ENCODE measurements at places on chromosomes 3 and 15.

- peak; percentile 94 for DNase-seq
Measured at GRCh38 chr3:15098503-15099363, at the start of gene RBSN. Gene RBSN (minus strand): TSS chr3:15099148. CDS start chr3:15096120, 3,028 bp downstream.

- DNase-seq: no peak
Measured at GRCh38 chr15:89910891-89911626, 1.7 kb downstream of the ARPIN start.

- DNase-seq: no peak
Measured at GRCh38 chr3:43198791-43199644, 87.3 kb upstream of the SNRK start.

DNA sequence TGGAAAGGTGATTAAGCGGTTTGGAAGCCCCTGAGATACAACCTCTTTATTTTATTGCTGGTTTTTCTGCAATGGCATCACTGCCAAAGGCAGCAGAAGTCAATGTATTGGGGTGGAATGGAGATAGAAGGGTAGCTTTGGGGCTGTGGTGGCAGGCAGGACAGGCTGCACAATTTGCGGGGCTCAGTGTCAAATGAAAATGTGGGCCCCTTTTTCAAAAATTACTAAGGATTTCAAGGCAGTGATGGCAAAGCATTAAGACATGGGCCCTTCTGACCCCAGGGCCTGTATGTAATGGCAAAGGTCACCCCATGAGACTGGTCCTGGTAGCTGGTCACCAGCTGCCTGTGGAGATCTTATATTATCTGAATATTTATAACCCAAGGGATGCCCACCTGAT, 29.3 kb upstream of the GALNT15 start:
- no peak for DNase-seq

- DNase-seq: peak; percentile 93
Measured at GRCh38 chr15:83287541-83288027, 3.1 kb upstream of the BNC1 start.

GRCh38 chr3:177626045-177626444, 428.8 kb upstream of the TBL1XR1 start:
- DNase-seq: no peak

DNA sequence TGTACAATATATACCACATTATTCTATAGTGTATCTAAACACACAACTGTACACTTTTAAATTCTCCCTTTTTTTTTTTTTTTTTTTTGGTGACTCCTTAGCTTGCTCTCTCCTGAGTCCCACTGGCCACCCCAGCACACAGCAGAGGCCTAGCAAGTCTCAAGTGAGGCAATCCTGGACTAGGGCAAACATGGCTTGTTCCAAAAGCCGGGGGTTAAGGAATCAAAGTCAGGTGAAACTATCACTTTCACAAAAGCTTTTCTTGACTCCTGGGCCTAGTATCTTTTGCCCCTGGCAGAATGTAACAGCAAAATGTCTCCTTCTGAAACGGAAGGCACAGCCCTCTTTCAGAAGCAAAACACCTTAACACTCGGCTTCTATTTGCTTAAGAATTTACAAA, 5.8 kb downstream of the EOMES start:
- no peak for DNase-seq

- no peak for DNase-seq
Measured at GRCh38 chr3:155978324-155978723, 107.9 kb downstream of the GMPS start.

GRCh38 chr3:55458181-55458790, 28.8 kb downstream of the WNT5A start:
- DNase-seq: no peak

DNA sequence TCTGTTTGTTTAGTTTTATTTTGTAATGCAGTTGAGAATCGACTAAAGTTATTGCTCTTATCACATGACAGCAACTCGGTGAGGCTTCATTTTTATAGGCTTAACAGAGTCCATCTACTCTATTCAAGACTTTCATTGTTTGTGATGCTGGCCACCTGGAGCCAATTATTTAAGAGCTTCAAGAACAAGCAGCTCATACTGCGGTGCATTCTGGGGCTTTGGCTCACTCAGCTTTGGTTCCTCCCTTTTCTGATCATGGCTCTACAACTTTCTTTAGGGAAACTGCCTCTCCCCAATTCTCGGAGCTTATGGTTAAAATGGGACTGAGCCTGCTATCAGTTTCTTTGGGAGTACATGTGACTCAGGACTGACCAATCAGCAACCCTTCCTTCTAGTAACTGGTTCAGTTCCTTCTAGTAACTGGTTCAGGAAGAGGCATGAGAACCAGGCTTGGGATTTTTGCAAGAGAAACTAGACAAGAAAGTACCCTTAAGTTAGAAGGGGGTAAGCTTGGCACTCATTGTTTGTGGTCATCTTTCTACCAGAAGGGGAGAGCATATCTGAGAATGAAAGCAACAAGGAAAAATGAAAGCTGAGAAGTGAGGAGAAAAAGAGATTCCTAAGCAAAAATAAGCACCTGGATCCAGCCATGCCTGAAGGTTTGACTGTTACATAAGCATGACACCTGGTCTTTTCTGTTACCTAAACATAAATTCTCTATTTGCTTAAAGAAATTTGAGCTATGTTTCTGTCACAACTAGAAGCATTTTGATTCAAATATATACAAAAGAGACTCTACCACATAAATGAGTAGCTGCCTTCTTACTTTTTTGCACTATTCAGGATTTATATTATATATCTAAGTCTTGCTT, 24.1 kb upstream of the ARHGEF3 start:
- peak; percentile 22 for DNase-seq

DNA sequence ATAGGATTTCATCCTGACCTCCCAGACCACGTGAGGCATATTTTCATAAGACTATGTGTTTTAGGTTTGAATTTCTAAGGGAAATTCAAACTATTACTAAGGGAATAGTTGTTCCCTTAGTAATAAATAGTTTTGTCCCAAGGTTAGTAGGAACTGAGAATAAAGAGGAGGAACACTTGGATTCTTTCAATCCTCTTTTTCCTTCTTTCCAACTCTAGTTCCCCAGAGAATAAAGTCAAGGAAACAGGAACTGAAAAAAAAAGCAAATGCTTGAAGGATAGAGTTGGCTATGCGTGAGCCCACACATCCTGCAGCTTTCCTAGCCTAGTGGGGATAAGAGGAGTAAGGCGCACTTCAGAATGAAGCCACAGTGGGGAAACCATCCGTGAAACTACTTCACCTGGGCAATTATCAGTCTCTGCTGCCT, 312.1 kb upstream of the TGFBR2 start:
- peak; percentile 79 for DNase-seq

GRCh38 chr15:77076323-77076915, 5.5 kb upstream of the TSPAN3 start:
- no peak for DNase-seq

GRCh38 chr3:136730595-136731273, 21.4 kb downstream of the STAG1 start:
- DNase-seq: no peak

GRCh38 chr3:32303399-32303747, 64.9 kb downstream of the CMTM8 start:
- peak; percentile 37 for DNase-seq

DNA sequence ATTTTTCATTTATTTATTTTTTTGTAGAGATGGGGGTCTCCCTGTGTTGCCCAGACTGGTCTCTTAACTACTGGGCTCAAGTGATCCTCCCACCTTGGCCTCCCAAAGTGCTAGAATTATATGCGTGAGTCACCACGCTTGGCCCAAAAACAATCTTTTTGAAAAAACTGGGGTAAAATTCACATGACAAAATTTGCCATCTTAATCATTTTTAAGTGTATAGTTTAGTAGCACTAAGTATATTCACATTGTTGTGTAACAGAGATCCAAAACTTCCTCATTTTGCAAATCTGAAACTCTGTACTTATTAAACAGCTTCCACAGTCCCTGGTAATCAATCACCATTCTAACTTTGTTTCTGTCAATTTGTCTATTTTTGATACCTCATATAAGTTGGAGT, 5.2 kb downstream of the SNX1 start:
- no peak for DNase-seq

- DNase-seq: no peak
Measured at GRCh38 chr3:156478891-156479290, 76.0 kb downstream of the SSR3 start.

DNA sequence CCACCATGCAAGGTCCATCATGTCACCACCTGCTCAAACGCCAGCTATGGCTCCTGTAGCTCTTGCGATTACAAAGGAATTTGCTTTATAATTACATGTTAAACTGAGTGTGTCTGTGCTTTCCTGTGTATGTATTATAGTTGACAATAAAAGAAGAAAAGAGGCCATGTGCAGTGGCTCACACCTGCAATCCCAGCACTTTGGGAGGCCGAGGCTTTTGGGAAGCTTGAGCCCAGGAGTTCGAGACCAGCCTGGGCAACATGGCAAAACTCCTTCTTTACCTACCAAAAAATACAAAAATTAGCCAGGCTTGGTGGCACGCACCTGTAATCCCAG, 27.0 kb downstream of the ATRIP start:
- no peak for DNase-seq

- DNase-seq: peak; percentile 49
Measured at GRCh38 chr15:83283138-83283812, 1.2 kb downstream of the BNC1 start.

GRCh38 chr3:101351829-101352228, 31.5 kb upstream of the IMPG2 start:
- DNase-seq: peak; percentile 2

DNA sequence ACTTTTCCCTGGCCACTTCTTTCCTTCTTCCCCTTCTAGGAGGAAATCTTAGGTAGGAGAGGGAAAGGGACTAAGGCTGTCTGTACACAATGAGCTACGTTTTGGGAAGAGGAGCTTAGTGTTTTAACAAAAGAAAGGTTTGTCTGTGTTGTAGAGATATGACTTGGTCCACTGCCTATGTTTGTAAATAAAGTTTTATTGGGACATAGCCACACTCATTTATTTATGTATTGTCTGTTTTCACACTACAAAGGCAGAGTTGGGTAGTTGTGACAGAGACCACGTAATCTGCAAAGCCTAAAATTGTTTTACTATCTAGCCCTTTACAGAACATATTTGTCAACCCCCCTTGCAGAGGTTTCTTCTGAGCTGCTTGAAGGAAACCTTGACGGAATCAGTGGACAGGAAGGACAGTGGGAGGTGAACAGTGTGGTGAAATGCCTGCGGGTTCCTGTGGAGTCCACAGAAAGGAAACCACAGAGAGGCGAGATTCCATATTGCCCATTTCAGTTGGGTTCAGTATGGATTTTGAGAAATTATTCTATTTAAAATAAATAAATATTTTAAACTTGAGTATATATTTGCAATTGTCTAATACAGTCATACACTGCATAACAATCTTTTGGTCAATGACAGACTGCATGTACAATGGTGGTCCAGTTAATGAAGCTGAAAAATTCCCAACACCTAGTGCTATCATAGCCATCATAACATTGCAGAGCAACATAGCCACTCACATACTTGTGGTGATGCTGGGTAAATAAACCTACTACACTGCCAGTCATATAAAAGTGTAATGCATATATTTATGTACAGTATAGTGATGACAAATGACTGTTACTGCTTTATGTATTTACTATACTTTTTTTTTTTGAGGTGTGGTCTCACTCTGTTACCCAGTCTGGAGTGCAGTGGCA, 157.9 kb upstream of the NUDT16 start:
- no peak for DNase-seq

DNA sequence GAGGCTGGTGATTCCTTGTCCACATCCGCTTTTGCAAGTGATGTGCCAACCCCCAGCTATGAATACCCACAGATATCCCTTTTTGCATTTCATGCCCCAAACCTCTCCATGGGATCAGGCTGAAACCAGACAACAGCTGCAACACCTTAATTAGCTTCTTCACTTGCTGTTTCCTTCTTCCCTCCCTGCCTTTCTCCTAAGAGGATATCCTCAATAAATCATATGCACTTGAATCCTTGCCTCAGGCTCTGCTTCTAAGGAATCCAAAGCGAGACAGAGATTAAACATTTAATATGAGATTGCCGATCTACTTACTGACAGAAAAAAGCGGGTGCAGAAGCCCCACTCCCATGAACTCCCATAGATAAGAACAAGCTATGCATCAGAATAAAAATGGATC, 138.1 kb downstream of the CNTN6 start:
- no peak for DNase-seq

GRCh38 chr15:72231066-72231832, at the start of gene PKM:
Gene PKM (minus strand): TSS chr15:72231190. CDS start chr15:72219097, 12,093 bp downstream.
- peak; percentile 99 for DNase-seq

DNA sequence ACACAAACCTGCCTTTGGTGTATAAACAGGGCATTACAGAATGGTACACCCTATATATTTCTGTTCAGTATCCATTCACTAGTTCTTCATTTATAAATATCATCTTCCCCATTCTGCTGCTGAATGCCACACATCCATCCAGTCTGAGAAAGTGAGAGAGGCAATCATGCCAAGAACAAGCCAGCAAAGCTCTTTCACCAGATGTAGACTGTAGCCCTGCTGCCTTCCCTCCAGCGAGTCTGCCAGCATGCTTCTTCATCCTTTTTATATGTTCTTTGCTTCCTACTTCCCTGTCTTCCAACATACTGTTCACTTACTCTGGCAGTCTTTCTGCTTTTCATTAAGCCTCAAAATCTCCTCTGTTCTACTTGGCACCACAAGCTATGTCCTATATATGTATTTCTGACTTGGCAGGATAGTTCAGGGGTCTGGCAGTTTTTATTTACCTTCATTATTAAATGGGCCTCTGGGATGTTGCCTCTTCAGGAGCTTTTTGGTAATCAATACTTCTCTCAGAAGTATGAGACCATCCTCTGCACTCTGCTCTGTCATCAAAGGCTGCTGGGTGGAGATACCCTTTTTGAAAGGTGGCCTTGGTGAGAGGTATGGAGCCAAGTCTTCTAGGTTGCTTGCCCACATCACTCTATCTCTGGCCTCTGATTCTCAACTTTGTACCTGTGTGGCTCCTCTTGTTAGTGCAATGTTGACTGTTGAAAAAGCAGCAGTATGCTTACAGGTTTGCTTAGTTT, 48.6 kb downstream of the CHP1 start:
- no peak for DNase-seq

GRCh38 chr3:8845641-8846040, 76.2 kb upstream of the OXTR start:
- no peak for DNase-seq

DNA sequence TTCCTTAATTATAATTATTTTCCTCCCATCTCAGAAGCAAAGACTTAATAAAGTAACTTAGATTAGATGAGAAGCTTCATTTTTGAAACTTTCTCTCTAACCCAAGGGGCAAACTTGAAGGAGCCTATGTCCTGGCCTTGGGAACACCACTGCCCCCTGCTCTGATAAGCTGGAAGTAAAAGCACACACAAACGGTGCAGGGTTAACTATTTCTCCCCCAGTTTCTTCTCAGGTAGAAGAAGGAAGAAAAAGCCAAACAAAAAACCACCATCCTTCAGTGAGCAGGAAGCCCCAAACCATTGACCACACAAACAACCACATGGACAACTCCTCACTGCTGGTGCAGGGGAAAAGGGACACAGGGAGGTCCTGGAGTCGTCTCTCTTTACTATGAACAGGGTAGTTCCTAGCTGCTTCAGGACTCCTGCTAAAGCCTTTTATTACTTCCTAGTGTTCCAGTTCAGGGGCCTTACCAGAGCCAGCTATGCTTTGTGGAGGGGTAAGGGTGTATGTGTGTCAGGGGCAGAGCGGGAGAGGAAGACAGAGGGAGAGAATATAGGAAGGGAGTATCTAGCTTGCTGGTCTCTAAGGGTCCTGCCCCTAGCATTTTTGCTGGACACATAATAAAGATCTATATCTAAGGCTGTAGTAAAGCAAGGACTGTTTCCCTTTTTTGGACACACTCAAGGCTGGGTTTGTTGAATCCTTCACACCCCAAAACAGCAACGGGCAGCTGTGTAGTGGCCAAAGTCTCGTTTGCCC, 94.0 kb upstream of the UMPS start:
- DNase-seq: no peak

GRCh38 chr3:18237251-18238005, 187.7 kb downstream of the SATB1 start:
- DNase-seq: peak; percentile 39

Data from cardiac fibroblast (primary cell).